ENCODE measurements at places on chromosomes 4 and X.

- no peak for DNase-seq
Measured at GRCh38 chr4:3851211-3851610, 85.0 kb downstream of the ADRA2C start.

- DNase-seq, result no peak
Measured at GRCh38 chrX:139759637-139760036, 51.7 kb upstream of the MCF2 start.

GRCh38 chr4:138090918-138091676 is 151.1 kb downstream of the SLC7A11 start:
- no peak for DNase-seq

GRCh38 chrX:132395026-132395425 is 93.8 kb downstream of the MBNL3 start:
- DNase-seq, result no peak

DNA sequence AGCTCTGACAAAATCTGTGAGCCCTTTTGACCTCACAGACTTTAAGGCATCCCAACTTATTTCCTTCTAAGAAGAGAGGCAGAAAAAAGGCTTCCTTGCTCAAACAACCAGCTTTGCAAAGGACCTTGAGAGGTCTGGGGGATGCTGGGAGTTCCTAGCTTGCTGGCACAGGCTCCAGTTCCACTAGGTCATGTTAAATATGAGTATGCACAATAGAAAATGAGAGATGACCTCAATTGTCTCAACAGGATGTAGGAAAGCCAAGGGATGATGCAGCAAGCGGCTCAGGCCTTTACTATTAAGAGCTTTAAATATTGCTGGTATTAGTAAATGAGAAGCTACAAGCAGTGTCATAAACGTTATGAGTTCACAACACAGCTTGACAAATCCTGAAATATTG is 13.3 kb upstream of the ZNF827 start:
- DNase-seq, result no peak

GRCh38 chrX:53262918-53263394 is 18.4 kb downstream of the IQSEC2 start:
- DNase-seq, result no peak

GRCh38 chr4:129328162-129328561 is 232.2 kb downstream of the C4orf33 start:
- DNase-seq, result no peak

DNA sequence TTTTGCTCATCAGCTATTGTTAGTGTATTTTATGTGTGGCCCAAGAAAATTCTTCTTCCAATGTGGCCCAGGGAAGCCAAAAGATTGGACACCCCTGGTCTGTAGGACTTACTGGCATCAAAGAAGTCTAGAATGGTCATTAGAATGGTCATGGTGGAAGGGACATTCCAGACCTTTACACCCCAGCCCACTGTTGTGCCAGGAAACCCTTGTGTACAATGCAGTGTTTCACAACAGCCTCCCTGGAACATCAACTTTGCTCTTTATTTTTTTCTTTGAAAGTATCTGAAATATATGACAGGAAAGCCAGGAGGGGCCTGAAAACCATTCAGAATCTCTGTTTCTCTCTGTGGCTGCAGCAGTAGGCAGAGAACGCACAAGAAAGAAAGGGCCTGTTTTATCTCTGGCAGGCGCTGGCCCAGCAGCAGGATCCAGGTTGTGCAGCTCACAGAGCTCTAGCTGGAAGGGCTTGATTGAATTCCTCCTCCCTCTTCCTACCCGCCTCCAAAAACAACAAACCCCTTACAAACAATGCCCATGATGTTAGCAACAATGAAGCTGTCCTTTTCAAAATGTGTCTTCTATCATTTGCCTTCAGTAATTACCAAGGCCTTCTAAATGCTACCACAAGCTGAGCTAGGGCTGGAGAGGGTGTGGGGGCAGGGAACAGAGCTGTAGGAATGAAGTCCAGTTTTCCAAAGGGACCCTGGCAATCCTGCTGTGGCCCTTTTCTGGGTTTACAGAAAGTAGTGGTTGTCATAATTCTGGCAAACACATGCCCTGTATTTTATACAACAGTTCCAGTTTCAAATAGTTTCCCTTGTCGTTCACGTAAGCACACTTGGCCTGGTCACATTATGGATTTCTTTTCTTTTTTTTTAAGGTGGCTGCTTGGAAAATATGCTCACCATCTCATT is 32.3 kb upstream of the TFDP3 start:
- no peak for DNase-seq

- DNase-seq, result no peak
Measured at GRCh38 chrX:16212436-16212835, 45.2 kb downstream of the MAGEB17 start.

- no peak for DNase-seq
Measured at GRCh38 chrX:49187028-49187394, 838 bp upstream of the PRICKLE3 start.

- DNase-seq, result no peak
Measured at GRCh38 chr4:78710536-78710935, 65.6 kb upstream of the BMP2K start.

GRCh38 chr4:172986114-172986513 is 182.5 kb upstream of the GALNT7 start:
- no peak for DNase-seq

GRCh38 chrX:41952102-41952501 is 28.7 kb upstream of the CASK start:
- no peak for DNase-seq

DNA sequence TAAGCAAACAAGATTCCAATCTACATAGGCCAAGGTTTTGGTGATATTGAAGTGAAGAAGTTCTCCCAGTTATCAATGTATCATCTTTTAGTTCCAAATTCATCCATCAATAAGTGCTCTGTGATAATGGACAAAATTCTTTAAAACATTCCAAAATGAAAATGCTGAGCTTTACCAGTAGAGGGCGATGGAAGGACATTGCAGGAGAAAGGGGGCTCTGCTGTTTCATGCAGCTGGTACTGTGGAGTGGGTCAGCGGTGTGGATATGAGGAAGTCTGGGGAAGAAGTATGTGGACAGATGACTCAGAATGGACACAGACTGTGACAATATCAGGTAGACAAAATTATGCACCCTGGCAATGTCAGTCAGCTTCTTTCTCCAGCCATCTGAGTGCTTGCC is 46.6 kb upstream of the HS6ST2 start:
- DNase-seq, result no peak

GRCh38 chr4:1261107-1261928 is 12.4 kb upstream of the CTBP1 start:
- no peak for DNase-seq

DNA sequence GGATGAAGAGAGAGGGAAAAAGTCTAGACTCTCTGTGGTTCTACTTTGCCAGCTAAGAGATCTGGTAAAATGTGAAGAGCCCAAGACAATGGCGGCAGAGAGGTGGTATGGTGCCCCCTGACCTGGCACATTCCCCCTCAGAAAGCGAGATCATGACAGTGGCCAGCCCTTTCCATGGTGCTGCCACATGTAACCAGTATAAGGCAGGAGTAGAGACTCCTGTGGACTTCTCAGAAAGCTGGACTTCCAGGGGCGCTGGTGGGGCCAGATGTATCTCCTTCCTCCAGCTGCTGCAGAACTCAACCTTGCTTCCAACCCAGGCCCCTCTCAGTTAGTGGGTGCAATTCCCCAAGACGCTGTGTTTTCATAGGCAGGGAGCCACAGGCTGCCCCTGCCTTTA is 9.6 kb downstream of the CTAG1A start:
- no peak for DNase-seq

DNA sequence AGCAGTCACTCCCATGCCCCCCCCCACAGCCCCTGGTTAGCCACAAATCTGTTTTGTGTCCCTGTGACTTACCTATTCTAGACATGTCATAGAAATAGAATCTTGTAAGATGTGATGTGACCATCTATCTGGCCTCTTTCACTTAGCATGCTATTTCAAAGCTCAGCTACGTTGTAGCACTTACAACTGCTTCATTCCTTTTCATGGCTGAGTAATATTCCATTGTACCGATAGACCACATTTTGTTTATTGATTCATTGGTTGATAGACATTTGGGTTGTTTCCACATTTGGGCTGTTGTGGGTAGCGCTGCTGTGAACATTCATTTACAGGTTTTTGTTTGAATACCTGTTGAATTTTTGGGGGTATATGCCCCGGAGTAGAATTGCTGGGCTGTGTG is 11.5 kb downstream of the NSG1 start:
- DNase-seq, result no peak

DNA sequence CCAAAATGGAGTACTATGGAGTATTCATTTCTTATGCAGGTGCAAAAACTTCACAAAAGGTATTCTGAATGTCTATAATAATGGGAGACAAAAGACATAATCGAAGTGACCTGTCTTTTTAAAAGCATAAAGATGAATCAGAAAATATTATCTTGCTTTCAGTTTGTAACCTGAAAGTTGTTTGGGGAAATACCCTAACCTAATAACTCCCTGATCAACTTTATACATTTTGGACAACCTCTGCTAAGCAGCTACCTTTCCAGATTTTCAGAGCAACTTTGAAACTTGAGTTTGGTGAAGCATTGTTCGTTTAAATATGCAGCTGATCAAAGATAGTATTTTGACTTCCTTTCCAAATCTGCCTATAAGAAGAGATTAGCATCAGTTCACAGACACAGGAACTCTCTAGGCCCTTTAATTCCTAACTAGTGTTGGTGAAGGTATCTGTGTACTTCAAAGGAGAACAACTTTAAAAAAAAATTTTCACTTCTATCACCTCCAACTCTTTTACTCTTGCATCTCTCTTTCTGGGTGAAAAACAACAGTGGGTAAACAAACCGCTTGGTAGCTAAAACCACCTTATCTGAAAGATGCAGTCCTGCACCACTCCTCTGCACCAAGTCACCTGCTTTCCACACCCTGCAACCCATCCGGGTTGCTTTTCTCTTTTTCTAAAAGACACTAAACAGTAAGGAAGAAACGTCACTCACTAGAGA is 26.5 kb downstream of the CD40LG start:
- no peak for DNase-seq

GRCh38 chr4:62487016-62487415 is 1286.9 kb downstream of the ADGRL3 start:
- no peak for DNase-seq

- no peak for DNase-seq
Measured at GRCh38 chr4:142434519-142435224, 411.4 kb downstream of the INPP4B start.

GRCh38 chr4:123449362-123449761 is 52.8 kb downstream of the SPRY1 start:
- DNase-seq, result no peak

DNA sequence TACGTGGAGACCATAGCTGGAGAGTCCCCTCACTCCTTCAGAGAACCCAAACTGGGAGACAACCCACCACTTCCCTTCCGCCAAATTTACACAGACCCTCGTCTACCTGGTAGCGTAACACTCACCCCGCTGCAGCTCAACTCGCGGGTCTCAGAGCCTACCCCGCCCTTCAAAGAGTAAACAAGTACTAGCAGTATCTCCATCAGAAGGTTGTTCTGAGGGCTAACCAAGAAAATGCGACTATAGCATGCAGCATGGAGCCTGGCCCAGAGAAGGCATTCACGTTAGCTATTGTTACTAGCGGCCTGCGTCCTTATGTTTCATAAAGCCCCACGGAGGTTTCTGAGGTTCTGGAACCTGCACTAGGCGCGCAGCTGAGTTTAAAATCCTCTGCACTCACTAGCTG is 531 bp upstream of the MANBA start:
- no peak for DNase-seq

DNA sequence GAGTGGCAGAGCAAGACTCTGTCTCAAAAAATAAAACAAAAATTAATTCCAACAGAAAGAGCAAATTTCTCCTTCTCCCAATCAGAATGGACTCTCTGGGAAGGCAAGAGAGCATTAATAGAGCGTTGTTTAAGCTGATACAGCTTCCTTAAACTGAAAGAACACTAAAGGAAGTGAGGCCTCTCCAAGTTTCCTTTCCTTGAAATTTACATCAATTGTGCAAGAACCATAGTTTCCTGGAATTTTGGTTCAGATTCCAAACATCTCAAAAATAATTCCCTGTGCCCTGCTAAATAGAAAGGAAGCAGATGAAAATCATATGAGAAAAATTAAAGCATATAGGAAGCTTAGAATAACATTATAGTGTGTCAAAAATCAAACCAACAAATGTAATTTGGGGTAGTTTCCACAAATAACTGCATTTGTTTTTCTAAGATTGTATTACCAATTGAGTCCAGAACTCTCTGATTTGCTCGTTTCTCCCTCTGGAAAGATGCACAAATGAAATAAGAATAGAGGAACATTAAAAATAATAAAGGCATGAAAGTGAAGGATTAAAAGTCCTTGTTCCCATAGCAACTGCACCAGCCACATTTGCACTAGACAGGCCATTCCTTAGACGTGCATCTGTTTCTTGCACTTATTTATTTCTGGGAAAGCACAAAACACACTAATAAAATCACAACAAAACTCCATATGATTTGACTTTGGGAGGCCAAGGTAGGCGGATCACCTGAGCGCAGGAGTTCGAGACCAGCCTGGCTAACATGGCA is 3.7 kb upstream of the FAM241A start:
- no peak for DNase-seq

DNA sequence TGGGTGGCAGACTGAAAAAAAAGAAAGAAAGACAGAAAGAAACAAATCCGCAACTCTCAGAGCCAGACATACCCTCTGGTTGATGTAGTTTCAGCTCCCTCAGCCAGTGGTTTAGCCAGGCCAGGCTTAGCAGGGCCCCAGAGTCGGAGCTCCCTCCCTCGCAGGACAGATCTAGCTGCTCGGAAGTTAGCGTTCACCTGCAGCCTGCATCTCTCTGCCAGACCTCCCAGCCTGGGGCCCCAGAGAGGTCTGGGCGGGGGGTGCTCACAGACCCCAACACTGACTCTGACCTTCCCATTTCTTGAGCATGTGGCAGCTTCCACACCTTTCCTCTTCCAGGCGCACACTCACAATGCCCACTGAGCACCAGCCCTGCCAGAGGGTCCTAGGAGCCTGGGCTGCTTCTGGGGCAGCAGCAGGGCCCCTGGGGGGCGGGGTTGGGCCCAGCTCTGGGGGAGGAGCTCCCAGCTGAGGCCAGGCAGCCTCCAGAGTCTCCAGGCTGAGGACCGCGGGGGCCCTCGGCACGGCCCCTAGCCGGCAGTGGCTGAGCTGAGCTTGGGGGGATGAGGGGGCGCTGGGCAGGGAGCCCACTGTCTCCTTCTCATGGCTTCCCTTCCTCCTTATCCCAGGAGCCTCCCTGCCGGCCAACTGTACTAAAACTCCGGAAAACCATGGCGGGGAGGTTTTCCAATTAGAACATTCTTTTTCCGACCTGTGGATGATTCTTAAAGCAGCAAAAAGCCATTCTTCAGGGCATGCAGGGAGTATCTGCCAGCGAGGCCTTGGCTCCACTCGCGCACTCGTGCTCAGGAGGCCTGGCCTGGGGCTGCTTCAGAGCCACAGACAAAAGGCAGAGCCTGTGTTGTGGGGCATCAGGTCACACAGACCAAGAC is 4.6 kb upstream of the ZNF185 start:
- DNase-seq, result no peak

- no peak for DNase-seq
Measured at GRCh38 chr4:155734951-155735350, 23.9 kb upstream of the GUCY1B1 start.

- no peak for DNase-seq
Measured at GRCh38 chrX:132127743-132128142, at the start of gene FRMD7. Gene FRMD7, minus strand, starts transcription at chrX:132128020. Its CDS starts 176 bp downstream, at chrX:132127844.

DNA sequence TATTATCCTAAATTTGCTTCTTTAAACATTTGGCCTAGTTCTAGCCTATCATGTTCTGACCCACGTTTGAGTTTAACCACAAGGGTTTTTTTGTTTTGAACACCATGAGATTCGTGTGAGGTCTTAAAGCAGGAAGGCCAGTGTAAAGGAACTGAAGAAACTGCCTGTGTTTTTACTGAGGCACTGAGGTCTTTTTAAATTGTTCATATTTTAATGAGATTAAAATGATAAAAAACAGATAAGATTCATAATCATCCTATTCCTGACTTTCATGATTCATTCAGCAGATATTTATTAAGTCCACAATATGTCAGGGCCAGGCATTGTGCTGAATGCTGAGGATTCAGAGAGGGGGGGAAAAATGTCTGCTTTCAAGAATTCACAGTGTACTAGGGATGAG is 3.2 kb downstream of the RPS6KA3 start:
- no peak for DNase-seq

All from caudate nucleus (tissue), 63 donors.